ENCODE measurements at places on chromosomes 6 and 20.

GRCh38 chr20:1360094-1360846, 31.3 kb upstream of the SDCBP2 start:
- no peak for DNase-seq

GRCh38 chr6:151131324-151132007, 108.3 kb upstream of the AKAP12 start:
- DNase-seq = no peak

DNA sequence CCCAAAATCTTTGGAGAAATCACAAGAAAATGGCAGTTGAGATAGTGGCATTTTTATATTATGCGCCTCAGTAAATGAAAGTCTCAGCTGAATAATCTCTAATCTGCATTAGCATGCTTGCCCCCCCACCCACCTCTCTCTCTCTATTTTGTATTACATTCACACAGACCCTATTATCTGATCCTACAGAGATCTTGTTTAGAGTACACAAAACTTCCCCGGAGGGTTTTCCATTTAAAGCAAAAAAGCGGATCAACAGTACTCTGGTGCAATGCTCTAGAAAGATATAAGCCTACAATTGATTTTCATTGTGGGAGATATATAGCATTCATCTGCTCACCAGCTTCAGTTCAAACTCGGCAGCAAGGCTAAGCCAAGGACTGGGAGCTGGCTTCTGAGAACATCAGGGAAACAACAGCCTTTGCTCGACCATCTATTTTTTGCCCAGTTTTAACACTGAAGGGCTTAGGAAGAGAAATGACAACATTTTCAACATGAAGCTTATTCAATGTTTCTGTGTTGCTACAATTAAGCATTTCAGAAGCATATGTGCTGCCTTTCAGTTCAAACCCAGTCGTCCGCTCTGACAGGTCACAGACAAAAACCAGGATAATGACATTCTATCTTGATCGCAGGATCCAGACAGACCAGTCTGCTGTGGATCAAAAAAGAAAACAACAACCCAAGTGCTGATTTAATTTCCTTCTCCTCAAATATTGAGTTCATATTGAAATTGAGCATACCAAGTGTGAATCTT, 137.6 kb upstream of the ATXN1 start:
- no peak for DNase-seq

DNA sequence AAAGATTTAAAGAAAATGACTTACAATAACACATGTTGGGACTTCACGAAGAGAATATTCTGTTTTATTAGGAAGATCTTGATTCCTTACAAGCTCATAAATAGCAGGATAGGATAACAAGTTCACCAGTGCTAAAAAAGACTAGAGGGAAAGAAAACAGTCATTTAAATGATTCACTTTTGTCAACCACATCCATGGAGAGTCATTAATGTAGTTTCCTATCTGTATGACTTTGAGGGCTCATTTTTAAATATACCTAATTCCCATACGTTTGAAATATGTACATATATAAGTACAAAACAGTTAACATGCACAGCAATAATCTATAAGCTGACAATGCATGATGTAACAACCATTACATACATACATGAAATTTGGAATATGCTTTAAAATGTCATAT, 111.1 kb downstream of the TBC1D32 start:
- DNase-seq = no peak

- no peak for DNase-seq
Observed at GRCh38 chr6:122669868-122670267, 59.7 kb downstream of the PKIB start.

- DNase-seq = peak; percentile 53
Observed at GRCh38 chr6:53547166-53547810, 2.4 kb upstream of the GCLC start.

- DNase-seq = no peak
Observed at GRCh38 chr20:41657655-41658054, 39.5 kb upstream of the CHD6 start.

- DNase-seq = no peak
Observed at GRCh38 chr20:14673164-14673563, 335.8 kb upstream of the FLRT3 start.

GRCh38 chr6:16440636-16441212, 202.3 kb downstream of the GMPR start:
- DNase-seq = no peak

DNA sequence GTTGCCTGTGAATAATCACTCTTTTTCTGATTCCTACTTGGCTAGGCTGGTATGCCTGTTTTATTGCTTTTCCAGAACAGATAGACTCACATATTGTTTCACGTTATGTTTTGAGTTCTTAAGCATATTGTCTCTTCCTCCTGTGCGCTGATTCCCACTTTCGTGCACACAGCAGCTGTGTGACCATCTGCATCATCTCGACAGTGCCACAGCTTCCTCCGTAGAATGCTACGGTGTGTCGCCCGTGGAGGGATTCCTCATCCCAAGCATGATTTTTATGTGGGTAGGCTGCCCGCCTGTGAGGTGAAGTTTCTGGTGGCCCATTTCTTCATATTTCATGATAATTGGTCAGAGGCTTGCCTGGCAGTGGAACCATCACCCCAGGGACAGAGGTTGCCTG, 31.8 kb downstream of the PLCB4 start:
- DNase-seq = no peak

- DNase-seq = peak; percentile 60
Observed at GRCh38 chr6:13767121-13767808, 47.1 kb downstream of the MCUR1 start.

DNA sequence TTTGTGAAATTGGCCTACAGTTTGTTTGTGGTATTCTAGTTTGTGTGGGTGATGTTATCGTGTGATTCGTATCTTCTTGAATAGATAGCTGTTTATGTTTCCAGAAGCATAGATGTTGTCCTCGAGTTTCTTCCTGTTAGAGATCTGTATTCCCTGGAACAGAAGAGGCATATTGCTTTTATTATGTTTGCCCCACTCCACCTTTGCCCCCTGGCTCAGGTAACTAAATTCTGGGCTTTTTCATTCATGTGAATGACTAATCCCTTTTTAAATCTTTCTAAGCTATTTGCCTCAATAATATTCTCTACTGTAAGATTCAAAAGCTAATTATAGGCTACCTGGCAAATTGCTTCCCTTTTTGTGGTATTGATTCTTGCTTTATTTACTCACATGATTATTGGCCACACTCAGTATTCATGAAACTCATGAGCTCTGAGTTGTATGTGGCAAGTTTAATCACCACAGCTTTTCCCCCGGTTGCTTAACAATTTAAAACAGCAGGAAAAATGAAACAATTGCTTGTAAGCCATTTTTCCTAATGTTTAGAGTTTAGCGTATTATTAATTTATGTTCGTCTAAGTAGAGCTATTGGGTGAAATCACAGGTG, 12.6 kb downstream of the RNF217 start:
- DNase-seq = no peak

DNA sequence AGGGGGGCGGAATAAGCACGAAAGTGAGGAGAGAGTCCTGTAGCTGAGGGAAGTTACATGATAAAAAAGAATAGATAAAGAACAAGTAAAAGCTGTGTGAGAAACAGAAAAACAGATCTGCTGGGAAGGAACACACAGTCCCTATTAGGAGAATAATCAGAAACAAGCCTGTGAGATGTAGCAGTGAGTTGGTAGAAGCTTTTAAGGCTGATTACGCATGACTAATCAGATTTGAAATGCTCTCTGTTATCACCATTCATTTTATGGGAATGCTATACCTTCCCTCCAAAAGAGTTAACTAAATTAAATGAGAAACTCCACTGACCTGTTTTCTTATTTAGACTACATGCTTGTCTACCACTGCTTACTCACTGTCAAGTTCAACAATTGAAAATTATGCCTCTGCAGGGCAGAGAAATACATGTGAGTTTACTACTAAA, 15.8 kb downstream of the REPS1 start:
- DNase-seq = no peak

GRCh38 chr6:157096105-157096504, 227.2 kb downstream of the TMEM242 start:
- no peak for DNase-seq

DNA sequence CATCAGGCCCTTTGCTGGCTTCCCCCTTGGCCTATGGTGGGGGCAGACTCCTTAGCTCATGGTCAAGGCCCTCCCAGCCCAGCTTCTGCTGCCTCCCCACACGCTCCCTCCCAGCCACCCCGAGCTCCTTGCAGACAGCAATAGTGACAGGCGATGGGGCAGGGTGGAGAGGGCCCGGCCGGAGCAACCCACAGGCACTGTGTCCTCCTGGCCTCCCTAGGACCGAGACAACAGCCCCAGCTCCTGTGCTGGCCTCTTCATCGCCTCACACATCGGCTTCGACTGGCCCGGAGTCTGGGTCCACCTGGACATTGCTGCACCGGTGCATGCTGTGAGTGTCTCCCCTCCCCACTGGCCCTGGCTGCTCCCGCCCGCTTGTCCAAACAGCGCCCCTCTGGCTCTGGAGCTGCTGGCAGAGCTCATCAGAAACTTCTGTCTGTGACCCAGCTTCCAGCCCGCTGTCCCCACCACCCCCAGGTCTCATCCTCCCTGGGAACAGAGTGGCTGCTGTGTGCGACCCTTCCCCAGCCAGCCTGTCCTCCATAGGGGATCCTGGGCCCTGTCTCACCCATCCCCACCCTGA, 21.8 kb downstream of the NPEPL1 start:
- no peak for DNase-seq

DNA sequence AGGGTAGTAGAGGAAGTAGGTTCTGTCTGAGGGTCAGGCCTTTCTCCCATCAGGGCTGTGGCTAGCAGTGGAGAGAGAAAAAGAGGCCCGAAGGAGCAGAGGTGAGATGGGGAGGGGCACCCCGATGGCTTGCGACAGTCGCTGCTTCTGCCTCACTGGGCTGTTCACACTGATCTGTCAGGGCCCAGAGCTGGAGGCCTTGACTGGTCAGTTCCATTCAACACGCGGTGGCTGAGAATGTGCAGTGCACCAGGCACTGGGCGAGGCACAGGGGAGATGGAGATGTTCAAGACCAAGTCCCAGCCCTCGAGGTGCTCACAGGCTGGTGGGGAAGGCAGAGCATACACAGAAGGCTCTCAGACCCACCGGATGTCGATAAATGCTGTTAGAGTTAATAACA, 21.4 kb downstream of the SLC12A5 start:
- DNase-seq = no peak

- no peak for DNase-seq
Observed at GRCh38 chr6:1324936-1325335, 13.0 kb downstream of the FOXQ1 start.

GRCh38 chr20:52150440-52151258, 40.9 kb downstream of the ZFP64 start:
- no peak for DNase-seq

GRCh38 chr6:13638014-13638413, 22.9 kb downstream of the NOL7 start:
- no peak for DNase-seq
